Glutamatergic neuron (in vitro differentiated cells): ENCODE measurements at places on chromosomes 6 and 20.
A peak's percentile ranks its signal among the peaks of the same experiment; 100 is the strongest.

DNA sequence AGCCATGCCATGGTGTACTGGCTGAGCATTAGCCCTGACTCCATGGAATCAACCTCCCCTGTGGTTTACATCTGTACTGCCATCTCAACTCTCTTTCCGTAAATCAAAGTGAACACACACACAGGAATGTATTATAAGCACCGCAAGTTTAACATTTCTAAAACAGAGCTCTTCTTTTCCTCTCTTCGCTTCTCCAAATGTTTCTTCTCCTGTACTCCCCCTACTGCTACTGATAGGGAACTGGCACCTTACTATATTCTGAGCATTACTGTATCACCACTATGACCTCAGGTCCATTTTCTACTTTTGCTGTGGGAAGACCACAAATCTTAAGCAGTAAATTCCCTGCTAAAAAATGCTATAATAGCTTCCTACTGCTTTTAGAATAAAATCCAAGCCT lies 101.2 kb downstream of the NUS1 start:
- DNase-seq: no peak

DNA sequence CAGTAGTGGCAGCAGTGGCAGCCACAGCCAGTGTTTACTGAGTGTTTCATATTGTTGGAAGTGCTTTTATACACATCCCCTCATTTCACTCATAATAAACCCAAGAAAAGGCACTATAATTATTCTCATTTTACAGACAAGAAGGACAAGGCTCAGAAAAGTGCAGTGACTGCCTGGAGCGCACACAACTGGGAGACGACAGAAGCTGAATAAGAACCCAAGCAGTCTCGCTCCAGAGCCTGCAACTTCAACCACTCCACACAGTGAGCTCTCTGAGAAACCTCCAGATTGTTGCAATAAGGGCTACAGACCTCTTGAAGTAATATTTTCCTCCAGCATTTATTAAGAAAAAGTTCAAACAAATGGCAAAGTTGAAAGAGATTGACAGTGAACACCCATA lies 76.9 kb downstream of the PLCG1 start:
- no peak for DNase-seq

DNA sequence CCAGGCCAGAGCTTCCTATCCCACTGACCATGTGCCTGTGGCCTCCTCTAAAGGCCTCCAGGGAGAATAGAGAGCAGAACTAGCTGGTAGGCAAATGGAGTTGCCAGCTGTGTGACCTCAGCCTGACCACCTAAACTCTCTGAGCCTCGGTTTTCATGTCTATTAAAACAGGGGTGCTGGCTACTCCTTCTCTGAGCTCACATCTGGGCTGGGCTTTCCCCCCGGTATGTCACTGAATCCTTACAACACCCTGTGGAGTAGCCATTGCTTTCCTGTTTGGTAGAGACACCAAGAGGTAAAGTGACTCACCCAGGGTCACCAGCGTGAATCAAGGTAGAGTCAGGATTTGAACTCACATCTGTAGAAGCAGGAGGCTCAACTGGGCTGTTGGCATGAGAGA lies 132.1 kb downstream of the JPH2 start:
- DNase-seq: no peak

GRCh38 chr20:19867074-19867473 lies 109.0 kb downstream of the RIN2 start:
- DNase-seq: no peak

GRCh38 chr6:163457637-163458561 lies 43.4 kb downstream of the QKI start:
- no peak for DNase-seq

DNA sequence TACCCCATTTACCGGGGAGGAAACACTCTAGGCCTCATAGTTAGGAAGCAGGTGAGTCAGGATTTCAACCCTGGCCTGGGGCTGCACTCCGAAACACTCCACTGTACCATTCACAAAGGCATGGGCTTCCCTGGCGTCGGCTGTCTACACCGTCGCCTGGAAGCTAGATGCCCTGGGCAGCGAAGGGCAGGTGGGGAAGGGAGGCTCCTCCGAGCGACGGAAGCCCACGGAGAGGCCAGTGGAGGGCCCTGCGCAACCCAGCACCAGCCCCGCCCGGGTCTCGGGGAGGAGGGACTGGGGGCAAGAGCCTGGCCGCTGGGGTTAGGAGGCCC lies 16.1 kb downstream of the SDCBP2 start:
- DNase-seq: no peak

DNA sequence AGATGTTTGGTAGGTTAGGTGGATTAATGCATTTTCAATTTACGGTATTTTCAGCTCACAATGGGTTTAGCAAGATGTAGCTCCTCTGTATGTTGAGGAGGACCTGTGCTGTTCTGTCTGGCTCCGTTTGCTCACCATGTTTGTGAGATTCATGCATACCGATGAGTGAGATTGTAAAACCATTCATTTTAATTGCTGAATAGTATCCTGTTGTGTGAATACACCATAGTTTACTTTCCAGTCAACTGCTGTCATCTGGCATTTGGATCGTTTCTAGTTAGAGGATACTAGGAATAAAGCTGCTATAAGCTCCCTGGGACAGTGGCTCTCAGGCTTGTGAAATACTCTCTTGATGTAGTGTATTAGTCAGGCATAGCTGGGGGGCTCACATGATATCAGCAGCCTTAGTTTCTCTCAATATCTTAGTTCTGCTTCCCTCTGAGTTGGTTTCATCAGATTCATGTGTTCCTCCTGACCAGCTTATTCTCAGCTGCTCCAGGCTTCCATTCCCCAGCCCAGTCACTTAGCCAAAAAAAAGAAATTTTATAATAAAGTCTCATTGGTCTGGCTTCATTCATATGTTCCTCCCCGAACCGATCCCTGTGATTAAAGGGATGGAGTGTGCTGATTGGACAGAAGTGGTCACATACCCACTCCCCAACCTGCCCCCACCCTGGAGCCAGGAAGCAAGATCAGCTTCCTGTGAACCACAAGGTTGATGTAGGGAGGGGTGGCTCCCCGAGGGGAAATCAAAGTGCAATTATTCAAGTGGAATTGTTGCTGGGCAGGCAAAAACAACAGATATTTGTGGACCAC lies 10.9 kb upstream of the B4GALT5 start:
- DNase-seq: no peak

- peak; percentile 65 for DNase-seq
Observed at GRCh38 chr6:26097268-26097875, 10.1 kb downstream of the HFE start.

DNA sequence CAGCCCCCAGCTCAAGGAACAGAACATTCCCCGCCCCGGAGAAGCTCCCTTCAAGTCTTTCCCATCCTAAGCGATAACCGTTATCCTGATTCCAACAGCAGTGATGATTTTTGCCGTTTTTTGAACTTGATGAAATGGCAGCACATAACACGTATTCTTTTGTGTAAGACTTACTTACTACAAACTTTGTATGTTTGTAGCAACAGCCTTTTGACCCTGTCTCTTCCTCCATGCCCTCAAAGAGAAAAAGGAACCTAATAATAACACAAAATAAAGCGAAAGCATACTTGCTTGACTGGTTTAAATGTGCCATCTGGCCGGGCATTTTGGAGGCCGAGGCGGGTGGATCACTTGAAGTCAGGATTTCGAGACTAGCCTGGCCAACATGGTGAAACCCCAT lies 26.4 kb upstream of the SLC9A8 start:
- DNase-seq: no peak
